ENCODE measurements at places on chromosomes 3 and 15. TPM values are rescaled to one million over a fixed set of nuclear protein-coding genes. Genes with fewer than 3 reads are reported as not detected.

CDHR4 gene
- total RNA-seq: under 0.01 TPM

ARHGEF26 gene
- 2.5 TPM for total RNA-seq

MRPS25 gene
- total RNA-seq: 9.7 TPM

FAM81A gene
- total RNA-seq: 0.18 TPM

MORC1 gene
- not detected for total RNA-seq

GOLGA8R gene
- total RNA-seq: 2.1 TPM

MBD4 gene
- total RNA-seq: 30.0 TPM

CD96 gene
- total RNA-seq: 0.09 TPM

FETUB gene
- total RNA-seq: not detected

Measured in smooth muscle cell of bladder (primary cell).